ENCODE measurements at places on chromosomes 11 and 22.

DNA sequence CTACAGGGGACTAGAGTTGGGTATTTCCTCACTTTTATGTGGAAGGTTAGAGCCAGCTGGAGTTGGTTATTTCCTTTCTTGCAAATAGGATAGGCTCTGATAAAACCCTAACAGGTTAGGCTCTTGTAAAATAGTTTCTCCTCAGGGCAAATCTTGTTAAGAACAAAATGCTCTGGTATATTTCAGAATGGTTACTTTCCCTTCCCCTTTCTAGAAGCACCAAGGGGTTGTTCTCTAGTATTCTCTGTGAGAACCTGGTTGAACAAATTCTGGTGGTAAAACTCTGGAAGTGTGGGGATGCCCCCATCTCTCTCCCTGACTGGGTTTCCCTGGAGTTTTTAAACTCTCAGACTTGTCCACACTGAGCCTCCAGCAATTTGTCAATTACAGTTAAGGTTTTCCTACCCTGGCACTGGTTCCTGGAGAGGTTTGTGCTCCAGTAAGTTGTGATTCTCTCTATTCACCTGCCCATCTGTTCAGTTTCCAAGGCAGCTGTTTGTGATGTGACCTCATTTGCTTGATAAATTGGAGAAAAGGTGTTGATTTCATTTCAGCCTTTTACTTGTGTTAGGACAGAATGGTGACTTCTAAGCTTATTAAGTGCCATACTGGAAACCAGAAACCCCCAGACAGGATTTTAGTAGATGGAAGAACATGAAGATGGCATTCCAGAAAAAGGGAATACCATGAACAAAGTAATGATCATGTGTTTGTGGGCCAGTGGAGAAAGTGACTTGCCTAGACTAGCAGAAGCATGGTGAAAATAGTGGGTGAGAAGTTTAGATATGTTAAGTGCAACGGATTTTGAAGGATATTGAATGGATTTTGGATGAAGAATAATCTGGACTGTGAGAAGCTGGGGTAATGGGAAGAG lies 64.6 kb downstream of the EXT2 start:
- DNase-seq, result no peak

- no peak for DNase-seq
Measured at GRCh38 chr11:34443136-34443535, 4.4 kb downstream of the CAT start.

- no peak for DNase-seq
Measured at GRCh38 chr11:93653080-93653479, 8.4 kb upstream of the CEP295 start.

DNA sequence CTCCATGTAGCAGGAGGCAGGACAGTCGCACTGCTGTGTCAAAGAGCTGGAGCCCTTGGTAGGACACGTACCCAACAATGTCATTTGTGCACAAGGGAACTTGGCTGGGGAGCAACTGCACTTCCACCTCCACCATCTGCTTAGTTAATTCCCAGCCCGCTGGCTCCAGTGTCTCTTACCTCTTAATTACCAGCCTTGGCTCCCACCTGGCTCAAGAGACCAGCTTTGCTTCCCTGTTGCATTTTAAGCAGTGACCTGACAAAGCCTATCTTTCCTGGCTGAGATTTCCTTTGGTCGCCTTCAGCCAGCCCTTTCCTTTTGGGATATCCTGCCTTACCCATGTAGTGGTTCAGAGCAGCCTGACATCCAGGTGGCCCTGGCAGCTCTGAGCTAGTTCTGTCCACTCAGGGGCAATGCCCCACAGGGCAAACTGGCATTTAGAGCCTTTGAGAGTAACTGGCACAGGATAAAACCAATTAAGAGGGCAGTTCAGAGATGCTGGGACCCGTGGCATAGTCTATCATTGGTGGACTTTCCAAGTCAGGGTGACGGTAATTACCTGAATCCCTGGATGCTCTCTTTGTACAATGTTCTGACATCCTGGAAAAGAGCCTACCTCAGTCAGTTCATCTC lies 212.6 kb upstream of the SORL1-AS1 start:
- no peak for DNase-seq

DNA sequence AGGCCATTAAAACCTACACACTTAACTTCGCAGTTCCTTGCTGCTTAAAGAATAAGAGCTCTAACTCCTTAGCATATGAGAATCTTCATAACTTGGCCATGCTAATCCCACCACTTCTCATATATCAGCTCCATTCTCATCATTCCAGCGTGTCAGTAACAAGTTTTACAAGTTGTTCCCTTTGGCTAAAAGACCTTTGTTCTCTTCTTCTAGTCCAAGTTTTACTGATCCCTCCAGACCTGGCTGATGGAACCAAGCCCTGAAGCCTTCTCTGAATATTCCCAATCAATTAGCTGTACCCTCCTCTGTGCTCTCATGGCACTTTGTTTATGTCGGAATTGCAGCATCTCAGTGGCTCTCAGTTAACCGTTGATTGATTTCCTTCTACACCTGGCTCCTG lies 35.8 kb downstream of the GAB2 start:
- no peak for DNase-seq

DNA sequence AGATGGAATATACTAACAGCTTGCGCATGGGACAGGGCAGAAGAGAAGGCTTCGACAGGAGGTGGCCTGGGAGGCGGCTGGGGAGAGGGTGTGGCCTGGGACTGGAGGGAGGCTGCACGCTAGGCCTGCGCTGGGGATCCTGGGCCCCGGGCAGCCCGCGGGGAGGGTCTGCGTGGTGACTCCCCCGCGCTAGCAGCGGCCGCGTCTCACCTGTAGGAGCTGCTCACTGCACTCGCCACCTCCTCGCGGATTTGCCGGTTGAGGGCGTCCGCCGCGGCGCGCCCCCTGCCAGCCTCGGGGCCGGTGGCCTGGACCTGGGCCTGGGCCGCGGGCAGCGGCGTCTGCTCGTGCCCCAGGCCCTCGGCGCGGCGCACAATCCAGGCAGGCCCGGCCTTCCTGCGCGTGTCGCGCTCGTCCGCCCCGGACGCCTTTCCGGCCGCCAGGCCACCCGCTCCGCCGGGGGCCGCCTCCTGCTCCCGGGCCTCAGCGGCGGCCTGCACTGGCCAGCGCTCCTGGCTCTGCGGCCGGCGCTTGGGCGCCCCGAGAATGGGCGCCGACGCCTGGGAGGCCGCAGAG lies 1.5 kb downstream of the MAP6 start:
- DNase-seq, result no peak

DNA sequence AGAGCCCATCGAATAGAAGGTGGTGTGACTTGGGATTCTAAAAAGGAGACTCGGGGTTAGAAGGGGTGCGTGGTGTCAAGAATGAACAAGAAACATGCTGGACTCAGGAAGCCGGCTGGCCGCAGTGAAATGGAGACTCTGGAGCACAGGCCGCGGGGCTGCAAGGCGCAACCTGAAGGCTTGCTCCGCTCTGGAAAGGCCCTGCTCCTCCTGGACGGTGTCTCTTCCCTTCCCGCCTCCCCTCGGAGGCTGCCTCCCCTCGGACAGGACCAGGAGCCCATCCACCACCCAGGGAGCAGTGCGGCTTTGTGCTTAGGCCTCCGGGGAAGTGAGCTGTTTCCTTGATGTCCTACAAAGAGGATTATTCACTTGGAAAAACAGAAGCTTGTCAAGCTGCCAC lies 170.1 kb downstream of the OPCML start:
- DNase-seq, result no peak

DNA sequence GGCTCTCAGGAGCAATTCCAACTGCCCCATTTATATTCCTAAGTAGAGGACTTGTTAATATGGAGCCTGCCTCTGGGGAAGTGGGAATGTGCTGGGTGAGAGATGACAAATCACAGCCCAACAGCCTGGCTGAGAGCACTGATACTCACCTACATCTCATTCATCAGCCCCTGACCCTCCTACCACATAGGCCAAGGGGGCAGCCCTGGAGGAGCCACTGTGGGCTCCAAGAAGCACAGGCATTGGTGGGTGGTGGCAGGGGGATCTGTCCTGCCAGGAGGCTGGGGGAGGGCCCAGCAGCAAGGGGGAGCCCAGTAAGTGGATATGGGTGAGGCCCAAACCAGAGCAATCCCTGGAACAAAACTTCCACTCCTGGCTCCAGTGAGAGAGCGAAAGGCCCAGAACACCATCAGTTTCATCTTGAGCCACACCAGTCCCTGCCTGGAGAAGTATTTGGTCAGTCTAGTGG lies 79.7 kb downstream of the BUD13 start:
- DNase-seq, result no peak
